ENCODE measurements at places on chromosomes 6 and 20. TPM values are rescaled to one million over a fixed set of nuclear protein-coding genes. Genes with fewer than 3 reads are reported as not detected.

DNA sequence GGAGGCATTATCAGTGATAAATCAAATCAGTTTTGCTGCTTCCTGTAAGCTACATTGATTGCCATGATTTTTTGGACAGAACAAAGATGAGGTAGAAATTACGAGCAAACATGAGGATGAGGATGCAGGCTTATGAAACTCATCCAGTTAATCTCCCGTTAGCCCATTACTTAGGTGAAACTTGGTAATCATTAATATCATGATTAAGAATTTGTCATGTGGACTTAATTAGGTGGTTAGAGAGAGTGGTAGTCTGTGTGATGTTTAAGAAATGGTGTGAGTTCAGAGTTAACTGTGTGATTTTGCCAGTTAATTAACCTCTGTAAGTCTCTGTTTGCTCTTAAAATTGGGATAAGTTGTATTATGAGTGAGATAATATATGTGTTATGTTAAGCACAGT is 62.0 kb downstream of the TSPYL4 start:
- DNase-seq = no peak

DNA sequence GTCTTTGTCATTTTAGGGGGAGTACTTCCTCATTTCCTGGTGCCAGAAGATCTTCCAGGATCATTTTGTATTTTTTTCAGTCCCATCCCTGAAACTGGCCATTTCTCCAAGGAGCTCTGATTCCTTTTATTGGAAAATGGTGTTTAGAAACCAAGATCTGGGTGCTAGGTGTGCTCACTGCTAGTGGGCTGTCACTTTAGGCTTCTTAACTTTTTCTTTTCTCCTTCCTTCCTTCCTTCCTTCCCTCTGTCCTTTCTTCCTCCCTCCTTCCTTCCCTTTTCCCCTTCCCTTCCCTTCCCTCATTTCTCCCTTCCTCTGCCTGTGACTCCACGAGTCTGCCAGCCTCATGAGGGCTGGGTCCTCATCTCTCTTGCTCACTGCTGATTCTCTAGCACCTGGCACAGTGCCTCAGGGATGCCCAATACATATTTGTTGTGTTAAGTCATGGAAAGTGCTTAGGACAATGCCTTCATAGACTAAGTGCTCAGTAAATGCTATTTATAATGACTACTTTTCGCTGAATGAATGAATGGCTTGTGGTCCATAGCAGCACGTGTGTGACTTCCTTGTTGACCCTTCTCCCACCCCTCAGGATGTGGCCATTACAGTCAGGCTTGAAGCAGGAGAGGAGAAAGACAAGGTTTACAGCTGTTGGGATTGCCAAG is 36.9 kb downstream of the APCDD1L start:
- DNase-seq = no peak

Gene TMC2
- total RNA-seq = not detected

- DNase-seq = no peak
These were observed 31.2 kb downstream of the CITED2 start for GRCh38 chr6:139343052-139343750.

DNA sequence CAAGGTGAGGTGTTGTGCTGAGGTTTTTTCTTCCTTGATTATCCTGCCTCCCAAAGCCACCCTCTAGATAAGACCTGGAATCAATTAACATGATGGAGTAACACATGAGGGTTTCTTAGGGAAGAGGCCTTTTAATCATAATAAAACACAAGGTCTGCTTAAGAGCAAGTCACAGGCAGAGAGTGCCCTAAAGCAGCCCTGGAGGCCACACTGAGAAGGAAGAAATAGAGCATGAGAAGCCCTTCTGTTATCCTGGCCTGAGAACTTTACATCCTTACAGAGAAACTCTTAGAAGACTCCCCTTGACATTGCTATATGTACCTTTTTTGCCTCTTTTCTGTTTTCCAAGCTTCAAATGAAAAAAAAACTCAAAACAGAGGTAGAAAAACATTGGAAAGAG is 132.3 kb downstream of the CEP57L1 start:
- no peak for DNase-seq

Gene NMBR
- not detected for total RNA-seq

Data from IMR-90 (cell line).